CD4-positive, alpha-beta memory T cell (primary cell): ENCODE measurements at places on chromosomes 11 and 22. TPM values are rescaled to one million over a fixed set of nuclear protein-coding genes. Genes with fewer than 3 reads are reported as not detected.

- H3K4me3 ChIP-seq = no peak overlapping the region
- no peaks in the 10 kb centered on the region for H3K36me3 ChIP-seq
- H3K27me3 ChIP-seq = no peaks in the 10 kb centered on the region
- DNase-seq = no peak
Observed at GRCh38 chr22:16774911-16775500, 50.2 kb downstream of the XKR3 start.

GRCh38 chr11:38221295-38221694, 1623.3 kb upstream of the RAG2 start:
- H3K36me3 ChIP-seq = no peaks in the 10 kb centered on the region
- no peaks in the 10 kb centered on the region for H3K27me3 ChIP-seq
- no peak for DNase-seq
- H3K4me3 ChIP-seq = no peak overlapping the region
- no peak overlapping the region for H3K27ac ChIP-seq
- no peaks in the 10 kb centered on the region for H3K4me1 ChIP-seq

GRCh38 chr22:48523761-48524160, 1303.9 kb downstream of the BRD1 start:
- DNase-seq = no peak
- H3K4me3 ChIP-seq = no peak overlapping the region
- no peak overlapping the region for H3K27ac ChIP-seq
- H3K36me3 ChIP-seq = no peaks in the 10 kb centered on the region

DNA sequence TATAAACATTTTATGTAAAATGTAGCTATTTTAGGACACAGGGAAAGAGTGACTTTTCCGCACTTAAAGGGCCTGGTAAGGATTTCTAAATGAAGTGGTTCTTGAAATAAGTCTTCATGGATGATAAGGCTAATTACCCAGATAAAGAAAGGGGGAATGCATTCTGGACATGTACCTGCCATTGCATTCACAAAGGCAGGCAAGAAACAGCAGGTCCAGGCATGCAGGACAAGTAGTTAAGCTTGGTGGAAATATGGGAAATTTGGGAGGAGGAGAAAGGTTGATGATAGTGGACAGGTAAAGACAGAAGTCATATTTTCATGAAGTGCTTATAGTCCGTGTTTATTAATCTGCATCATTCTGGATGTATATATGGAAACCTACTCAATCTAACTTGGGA, 621.2 kb downstream of the NTM start:
- H3K4me3 ChIP-seq = no peak overlapping the region
- H3K4me1 ChIP-seq = no peaks in the 10 kb centered on the region
- no peaks in the 10 kb centered on the region for H3K36me3 ChIP-seq
- no peak overlapping the region for H3K27ac ChIP-seq

DNA sequence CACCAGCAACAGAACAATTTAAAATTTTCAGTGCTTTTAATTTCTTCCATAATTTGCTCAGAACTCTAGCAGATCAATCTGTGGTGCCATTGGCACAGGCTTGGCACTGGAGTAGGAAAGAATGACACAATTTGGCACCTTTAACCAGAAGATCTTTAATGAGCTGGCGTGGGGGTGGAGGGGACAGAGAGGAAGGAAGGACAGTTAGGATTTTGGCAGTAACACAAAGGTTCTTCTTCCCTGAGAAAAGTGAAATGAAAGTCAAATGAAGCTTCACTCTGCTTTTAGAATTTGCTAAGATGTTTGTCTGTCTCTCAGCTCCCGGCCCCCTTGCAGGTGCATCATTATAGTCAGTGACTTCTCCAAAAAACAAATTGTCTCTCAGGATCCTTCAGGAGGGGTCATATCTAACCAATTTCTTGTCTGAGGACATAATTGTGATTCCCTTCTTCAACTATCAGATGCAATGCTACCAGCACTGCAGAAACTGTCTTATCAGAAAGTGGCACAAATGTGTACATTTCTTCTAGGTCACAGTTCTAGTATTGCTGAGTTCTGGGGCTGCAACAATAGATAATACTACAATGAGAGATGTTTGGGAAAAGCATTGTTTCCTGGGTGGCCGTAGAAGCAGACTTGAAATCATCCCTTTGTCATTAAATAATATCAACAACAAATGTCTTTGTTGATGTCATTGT, 66.8 kb downstream of the CSTPP1 start:
- H3K4me3 ChIP-seq = no peak overlapping the region
- no peaks in the 10 kb centered on the region for H3K4me1 ChIP-seq
- DNase-seq = no peak
- H3K36me3 ChIP-seq = no peaks in the 10 kb centered on the region
- no peak overlapping the region for H3K27ac ChIP-seq
- H3K27me3 ChIP-seq = no peaks in the 10 kb centered on the region

- no peaks in the 10 kb centered on the region for H3K27me3 ChIP-seq
- no peaks in the 10 kb centered on the region for H3K4me1 ChIP-seq
- H3K36me3 ChIP-seq = no peaks in the 10 kb centered on the region
- H3K27ac ChIP-seq = no peak overlapping the region
Observed at GRCh38 chr11:125370561-125371389, 125.3 kb downstream of the FEZ1 start.

DNA sequence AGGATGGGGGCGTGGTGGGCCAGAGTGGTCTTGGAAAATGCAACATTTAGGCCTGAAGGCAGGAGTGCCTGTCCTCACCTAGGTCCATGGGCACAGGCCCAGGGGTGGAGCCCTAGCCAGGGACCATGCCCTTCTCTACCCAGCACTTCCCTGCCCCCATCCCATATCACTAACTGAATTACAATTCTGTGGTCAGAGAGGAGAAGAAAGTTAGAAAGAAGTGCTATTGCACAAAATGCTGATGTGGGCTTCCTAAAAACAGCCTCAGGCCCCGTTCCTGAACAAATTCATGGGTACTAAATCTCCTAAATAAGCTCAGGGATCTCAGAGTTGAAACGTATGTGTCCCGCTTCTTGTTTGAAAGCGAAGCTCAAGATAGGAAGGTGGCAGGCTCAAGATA, 3.5 kb upstream of the ASRGL1 start:
- no peaks in the 10 kb centered on the region for H3K36me3 ChIP-seq
- DNase-seq = no peak
- H3K4me1 ChIP-seq = peaks cover 12% of the 10 kb centered on the region
- H3K27me3 ChIP-seq = peaks cover 4% of the 10 kb centered on the region
- H3K27ac ChIP-seq = no peak overlapping the region
- H3K4me3 ChIP-seq = no peak overlapping the region

- DNase-seq = no peak
- peaks cover 51% of the 10 kb centered on the region for H3K36me3 ChIP-seq
- no peaks in the 10 kb centered on the region for H3K27me3 ChIP-seq
- H3K4me1 ChIP-seq = peaks cover 100% of the 10 kb centered on the region
- peak overlapping the region; percentile 20 for H3K4me3 ChIP-seq
- peak overlapping the region; percentile 52 for H3K27ac ChIP-seq
Observed at GRCh38 chr11:73974604-73975478, 7.8 kb downstream of the UCP2 start.

GRCh38 chr11:34926101-34926830, 9.8 kb downstream of the PDHX start:
- no peaks in the 10 kb centered on the region for H3K27me3 ChIP-seq
- no peak overlapping the region for H3K4me3 ChIP-seq
- H3K4me1 ChIP-seq = no peaks in the 10 kb centered on the region
- DNase-seq = peak; percentile 54
- H3K27ac ChIP-seq = no peak overlapping the region

- DNase-seq = no peak
- H3K27ac ChIP-seq = no peak overlapping the region
- H3K27me3 ChIP-seq = no peaks in the 10 kb centered on the region
- no peaks in the 10 kb centered on the region for H3K36me3 ChIP-seq
Observed at GRCh38 chr11:13841393-13841792, 121.1 kb upstream of the SPON1 start.

DNA sequence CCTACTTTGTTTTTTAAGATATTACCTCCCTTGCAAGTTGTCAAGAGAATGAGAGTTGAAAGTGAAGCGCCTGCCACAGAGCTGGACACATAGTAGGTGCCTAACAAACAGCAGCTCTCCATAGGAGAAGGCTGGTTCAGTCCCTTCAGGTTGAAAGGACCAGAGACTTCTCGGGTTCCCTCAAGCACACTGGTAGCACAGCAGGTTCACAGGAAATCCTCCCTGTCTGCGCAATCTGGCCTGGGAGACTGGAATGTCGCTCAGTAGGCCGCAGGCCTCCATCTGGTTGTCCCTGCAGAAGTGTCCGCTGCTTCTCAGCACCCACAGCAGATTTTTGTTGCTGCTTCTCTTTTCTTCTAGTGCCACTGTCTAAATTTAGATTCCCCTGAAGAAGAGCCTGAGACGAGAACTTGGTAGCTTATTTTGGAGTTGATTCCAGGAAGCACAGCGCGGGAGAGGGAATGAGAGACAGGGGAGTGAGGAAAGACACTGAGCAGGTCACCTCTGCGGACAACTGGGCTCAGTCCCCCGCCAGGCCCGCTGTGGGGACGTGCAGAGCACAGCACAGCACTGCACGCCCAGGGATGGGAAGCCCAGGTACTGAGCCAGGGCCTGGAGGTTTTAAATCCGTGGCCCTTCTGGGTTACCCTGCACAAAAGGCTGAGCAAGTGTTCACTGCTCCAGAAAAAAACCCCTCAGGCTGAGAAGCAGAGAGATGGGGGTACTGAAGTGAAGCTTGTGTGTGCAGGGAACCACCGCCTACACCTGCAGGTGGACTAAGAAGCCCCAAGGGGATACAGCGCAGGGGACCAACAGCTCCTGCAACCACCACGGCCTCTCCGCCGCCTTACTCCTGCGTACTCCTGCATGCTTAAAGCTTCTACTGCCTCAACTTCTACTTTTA, 31.6 kb downstream of the RBX1 start:
- H3K27ac ChIP-seq = no peak overlapping the region
- H3K27me3 ChIP-seq = no peaks in the 10 kb centered on the region
- no peak overlapping the region for H3K4me3 ChIP-seq
- no peak for DNase-seq

DNA sequence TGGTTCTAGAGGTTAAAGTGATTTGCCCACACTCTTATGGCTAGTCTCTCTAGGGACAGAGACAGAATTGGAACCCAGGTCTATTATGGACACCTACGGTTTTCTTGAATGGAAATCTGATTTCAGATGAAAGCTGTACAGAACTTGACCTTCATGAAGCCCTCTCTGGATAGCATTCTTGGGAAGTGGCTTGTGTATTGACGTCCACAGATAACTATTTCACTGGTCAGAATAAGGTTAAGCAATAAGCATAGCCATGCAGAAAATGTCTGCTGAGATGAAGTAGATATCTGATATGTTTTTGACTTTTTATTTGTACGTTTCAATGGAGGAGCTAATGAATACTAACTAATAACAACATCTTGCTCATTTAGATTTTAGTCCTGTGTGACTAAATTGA, 1.1 kb downstream of the TLCD5 start:
- no peak overlapping the region for H3K27ac ChIP-seq
- H3K4me3 ChIP-seq = no peak overlapping the region
- peaks cover 17% of the 10 kb centered on the region for H3K27me3 ChIP-seq
- H3K36me3 ChIP-seq = no peaks in the 10 kb centered on the region
- H3K4me1 ChIP-seq = peaks cover 27% of the 10 kb centered on the region
- DNase-seq = no peak

GRCh38 chr11:105148241-105148640, 8.7 kb upstream of the CARD18 start:
- no peaks in the 10 kb centered on the region for H3K27me3 ChIP-seq
- H3K27ac ChIP-seq = no peak overlapping the region
- H3K4me3 ChIP-seq = no peak overlapping the region
- no peaks in the 10 kb centered on the region for H3K4me1 ChIP-seq
- H3K36me3 ChIP-seq = no peaks in the 10 kb centered on the region

DNA sequence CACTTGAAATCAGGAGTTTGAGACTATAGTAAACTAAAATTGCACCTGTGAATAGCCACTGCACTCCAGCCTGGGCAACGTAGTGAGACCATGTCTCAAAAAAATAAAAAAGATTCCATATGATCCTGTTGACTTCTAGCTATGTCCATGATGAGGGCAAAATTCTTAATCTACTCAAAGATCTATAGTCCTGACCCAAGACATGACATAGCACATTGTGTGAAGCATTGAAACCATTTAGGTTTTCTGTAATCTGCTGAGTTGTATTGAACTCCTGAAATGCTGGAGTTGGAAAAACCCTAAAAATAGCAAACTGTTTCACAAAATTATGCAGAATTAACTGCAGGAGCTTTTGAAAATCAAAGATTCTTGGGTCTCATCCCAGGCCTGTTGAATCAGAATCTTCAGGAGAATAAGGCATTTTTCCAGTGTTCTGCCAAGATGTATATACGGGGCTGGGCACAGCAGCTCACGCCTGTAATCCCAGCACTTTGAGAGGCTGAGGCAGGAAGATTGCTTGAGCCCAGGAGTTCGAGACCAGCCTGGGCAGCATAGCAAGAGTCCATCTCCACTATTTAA, 29.8 kb upstream of the LDHA start:
- H3K4me3 ChIP-seq = no peak overlapping the region
- DNase-seq = no peak
- H3K27me3 ChIP-seq = no peaks in the 10 kb centered on the region
- no peak overlapping the region for H3K27ac ChIP-seq
- H3K4me1 ChIP-seq = no peaks in the 10 kb centered on the region

DNA sequence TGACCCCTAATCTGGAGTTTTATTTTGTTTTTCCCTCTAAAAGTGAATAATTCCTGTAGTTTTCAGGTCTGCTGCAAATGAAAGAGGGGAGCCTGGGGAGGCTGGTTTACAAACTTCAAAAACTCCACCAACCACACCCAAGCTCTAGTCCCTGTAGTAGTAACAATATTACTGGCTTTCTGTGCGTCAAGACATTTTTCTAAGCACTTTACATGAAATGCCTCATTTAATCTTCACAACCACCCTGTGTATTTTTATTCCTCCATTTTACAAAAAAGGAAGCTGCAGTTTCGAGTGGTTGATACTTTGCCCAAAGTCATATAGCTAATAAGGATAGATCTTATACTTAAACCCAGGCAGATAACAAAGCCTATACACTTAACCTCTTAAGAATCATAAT, 23.5 kb downstream of the CTNND1 start:
- no peak for DNase-seq
- no peak overlapping the region for H3K27ac ChIP-seq
- no peaks in the 10 kb centered on the region for H3K4me1 ChIP-seq
- H3K27me3 ChIP-seq = no peaks in the 10 kb centered on the region

- H3K36me3 ChIP-seq = peaks cover 71% of the 10 kb centered on the region
- no peaks in the 10 kb centered on the region for H3K27me3 ChIP-seq
- no peak for DNase-seq
- H3K4me1 ChIP-seq = no peaks in the 10 kb centered on the region
Observed at GRCh38 chr22:19048531-19048930, 73.7 kb downstream of the DGCR2 start.

GRCh38 chr11:97158243-97158642, 768.4 kb downstream of the JRKL start:
- no peak overlapping the region for H3K27ac ChIP-seq
- H3K4me3 ChIP-seq = no peak overlapping the region
- DNase-seq = no peak
- no peaks in the 10 kb centered on the region for H3K36me3 ChIP-seq
- no peaks in the 10 kb centered on the region for H3K27me3 ChIP-seq

- no peak overlapping the region for H3K4me3 ChIP-seq
- no peak overlapping the region for H3K27ac ChIP-seq
- no peaks in the 10 kb centered on the region for H3K36me3 ChIP-seq
- peaks cover 7% of the 10 kb centered on the region for H3K4me1 ChIP-seq
Observed at GRCh38 chr11:119745112-119745511, 16.1 kb upstream of the NECTIN1 start.

The DEUP1 gene
- not detected for total RNA-seq

The OR4C13 gene
- not detected for total RNA-seq

The PRRG4 gene
- not detected for total RNA-seq

The HDAC10 gene
- 151 TPM for total RNA-seq

The IGSF22 gene
- 8.0 TPM for total RNA-seq

The TEX54 gene
- not detected for total RNA-seq
